ENCODE measurements at places on chromosomes 12 and 14. TPM values are rescaled to one million over a fixed set of nuclear protein-coding genes. Genes with fewer than 3 reads are reported as not detected.

The E2F7 gene
- total RNA-seq = 3.9 TPM

The SLC8A3 gene
- total RNA-seq = 0.18 TPM

The TTLL5 gene
- 17.5 TPM for total RNA-seq

The NRIP2 gene
- not detected for total RNA-seq

The WNK1 gene
- 60.8 TPM for total RNA-seq

The LGR5 gene
- not detected for total RNA-seq

The PPP4R4 gene
- 1.7 TPM for total RNA-seq

The MBD6 gene
- 5.5 TPM for total RNA-seq

The KIF21A gene
- 3.6 TPM for total RNA-seq

The PLEKHD1 gene
- under 0.01 TPM for total RNA-seq

The NANOG gene
- not detected for total RNA-seq

The YARS2 gene
- 26.3 TPM for total RNA-seq

The BATF gene
- not detected for total RNA-seq

The LRRC43 gene
- 2.6 TPM for total RNA-seq

The VRTN gene
- total RNA-seq = not detected

The GARIN6 gene
- not detected for total RNA-seq

The PTPN6 gene
- under 0.01 TPM for total RNA-seq

The KRT73 gene
- not detected for total RNA-seq

The KRT80 gene
- total RNA-seq = under 0.01 TPM

The DPF3 gene
- total RNA-seq = 2.4 TPM

The KRT78 gene
- total RNA-seq = not detected

The C3AR1 gene
- total RNA-seq = 0.18 TPM

The SPTB gene
- total RNA-seq = 0.14 TPM

The LRRC9 gene
- total RNA-seq = not detected

The ART4 gene
- under 0.01 TPM for total RNA-seq

The DPPA3 gene
- total RNA-seq = not detected

The GLT8D2 gene
- 75.8 TPM for total RNA-seq

The HPD gene
- total RNA-seq = 2.2 TPM

The CDCA4 gene
- total RNA-seq = 8.3 TPM

The TMEM119 gene
- 62.7 TPM for total RNA-seq

The MGP gene
- 8.0 TPM for total RNA-seq

The PAPLN gene
- 1.8 TPM for total RNA-seq

The TAS2R20 gene
- 2.2 TPM for total RNA-seq

The ANO4 gene
- total RNA-seq = 2.4 TPM

The CSAD gene
- 7.3 TPM for total RNA-seq

The RNASE7 gene
- not detected for total RNA-seq

The CD163 gene
- not detected for total RNA-seq

The TAS2R7 gene
- total RNA-seq = not detected

The RIMBP2 gene
- total RNA-seq = 0.18 TPM

All from smooth muscle cell of bladder (primary cell).